BJ (cell line): ENCODE measurements at places on chromosomes 2 and 18.
A peak's percentile ranks its signal among the peaks of the same experiment; 100 is the strongest.

GRCh38 chr2:38557981-38558380 is 44.7 kb downstream of the HNRNPLL start:
- DNase-seq = no peak

DNA sequence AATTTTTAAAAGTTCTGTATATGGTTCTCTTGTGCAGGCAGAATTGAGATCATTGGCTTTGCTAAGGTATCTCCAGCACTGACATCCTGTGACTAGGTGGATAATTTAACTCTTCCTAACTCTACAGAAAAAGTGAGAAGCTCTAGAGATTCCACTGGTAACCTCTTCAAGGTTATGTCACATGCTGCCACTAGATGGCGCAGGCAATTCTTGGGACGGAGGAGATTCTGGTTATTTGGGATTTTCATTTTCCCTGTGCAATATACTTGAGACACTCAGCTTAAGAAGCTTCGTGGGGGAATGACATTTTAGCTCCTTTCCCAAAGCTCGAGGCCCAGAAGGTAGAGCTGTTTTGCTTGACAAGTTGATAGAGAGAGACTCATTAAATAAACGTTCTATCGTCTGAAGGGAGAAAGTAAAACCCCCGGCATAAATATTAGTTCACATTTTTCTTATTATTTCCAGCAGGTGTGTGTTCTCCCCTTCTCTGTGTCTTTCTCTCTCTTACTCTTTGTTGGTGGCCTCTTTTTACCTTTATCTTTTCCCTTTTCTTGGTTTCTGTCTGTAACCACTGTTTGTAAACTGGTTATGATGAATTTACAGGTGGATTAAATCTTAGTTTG is 26.6 kb upstream of the LANCL1 start:
- DNase-seq = no peak

DNA sequence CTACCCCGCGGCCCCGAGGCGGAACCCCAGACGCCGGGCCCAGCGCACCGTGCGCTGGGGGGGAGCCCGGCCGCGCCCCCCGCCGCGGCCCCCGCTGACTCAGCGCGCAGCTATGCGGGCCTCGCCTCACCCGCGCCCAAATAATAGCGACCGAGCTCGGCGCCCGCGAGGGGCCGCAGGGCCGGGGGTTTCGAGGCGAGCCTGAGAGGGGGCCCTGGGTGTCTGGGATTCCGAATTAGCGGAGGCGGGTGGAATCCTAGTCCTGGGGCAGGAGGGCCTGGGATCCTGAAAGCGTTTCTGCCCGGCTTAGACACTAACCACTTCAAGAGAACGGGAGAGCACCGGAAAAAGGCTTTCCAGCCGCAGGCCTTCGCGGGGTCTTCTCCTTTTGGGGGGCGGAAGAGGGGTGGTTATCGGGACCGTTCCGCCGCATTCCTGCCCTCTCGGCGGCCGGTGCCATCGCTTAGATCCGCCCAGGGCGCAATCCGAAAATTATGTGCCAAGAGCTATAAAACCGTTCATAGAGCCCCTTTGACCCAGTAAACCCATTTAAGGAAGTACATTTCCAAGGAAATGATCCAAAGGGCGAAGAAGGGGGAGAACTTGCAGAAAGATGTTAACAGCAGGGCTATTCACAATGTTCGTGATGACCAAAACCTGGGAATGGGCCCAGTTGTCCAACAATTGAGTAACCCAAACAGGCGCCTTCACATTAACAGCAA is 681 bp upstream of the ROCK2 start:
- peak; percentile 81 for DNase-seq

GRCh38 chr2:43898838-43899346 is 60.1 kb downstream of the ABCG8 start:
- no peak for DNase-seq

DNA sequence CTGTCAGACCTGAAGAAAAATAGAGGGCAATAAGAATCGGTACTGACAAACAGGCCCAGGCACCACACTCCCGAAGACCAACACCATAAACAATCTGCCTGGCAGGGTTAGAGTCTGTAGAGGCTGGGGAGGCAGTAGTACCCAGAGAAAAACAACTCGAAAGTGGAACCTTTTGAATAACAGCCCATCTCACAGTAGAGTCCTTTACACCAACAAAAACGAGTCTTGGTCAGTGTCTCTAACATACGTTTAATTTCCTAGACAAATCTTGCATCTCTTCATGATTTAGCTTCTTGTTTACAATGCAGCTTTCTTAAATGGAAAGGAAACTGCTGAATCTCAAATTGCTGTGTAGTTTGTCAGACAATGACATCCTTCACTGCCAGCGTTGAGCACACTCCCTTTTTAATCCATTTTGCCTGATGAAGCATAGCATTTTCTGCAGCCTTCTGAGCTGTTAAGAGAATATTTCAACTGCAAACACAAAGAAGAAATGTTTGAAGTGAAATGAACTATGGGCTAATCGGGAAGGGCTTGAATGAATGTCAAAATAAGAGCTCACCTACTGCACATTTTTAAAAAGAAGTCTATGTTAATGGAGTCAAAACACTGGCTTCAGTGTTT is 73.1 kb upstream of the DSG1 start:
- no peak for DNase-seq
